ENCODE measurements at places on chromosomes 2 and 18.
A peak's percentile ranks its signal among the peaks of the same experiment; 100 is the strongest.

- no peak for DNase-seq
These were observed 36.8 kb downstream of the KCNG3 start for GRCh38 chr2:42457011-42457410.

DNA sequence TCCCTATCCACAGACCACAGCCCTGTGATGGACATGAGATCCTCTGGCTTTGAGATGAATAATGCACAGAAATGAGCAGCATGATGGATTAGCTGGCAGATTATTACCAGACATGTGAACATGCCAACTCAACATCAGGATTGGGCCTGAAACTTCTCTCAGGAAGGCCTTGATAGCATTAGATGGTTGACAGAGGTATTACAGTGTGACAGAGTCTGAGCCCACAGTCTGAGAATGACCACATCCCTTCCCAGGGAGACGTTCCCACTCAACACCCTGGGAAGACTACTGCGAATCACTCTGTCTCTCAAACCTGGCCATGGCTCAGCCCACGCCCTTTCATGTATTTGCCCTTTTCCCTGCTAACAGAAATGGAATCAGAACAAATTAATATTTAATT lies 66.9 kb downstream of the BCL11A start:
- no peak for DNase-seq

DNA sequence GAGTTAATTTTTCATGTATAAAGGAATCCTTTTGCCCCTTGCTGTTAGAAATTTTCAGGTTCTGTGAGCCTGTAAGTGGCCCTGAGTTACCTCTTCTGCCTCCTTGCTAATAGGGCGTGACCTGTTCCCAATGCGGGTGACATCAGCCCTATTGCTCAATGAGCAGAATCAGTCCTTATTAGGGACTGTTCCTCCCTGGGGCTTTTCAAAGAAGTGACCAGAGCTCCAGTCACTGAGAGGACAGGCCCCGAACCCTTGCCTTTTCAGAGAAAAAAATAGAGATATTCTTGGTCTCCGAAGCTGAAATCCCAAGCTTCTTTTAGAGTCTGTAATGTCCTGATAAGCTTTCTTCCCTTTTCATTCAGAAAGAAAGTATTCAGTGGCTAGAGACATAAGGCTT lies 8.2 kb upstream of the APOB start:
- no peak for DNase-seq

DNA sequence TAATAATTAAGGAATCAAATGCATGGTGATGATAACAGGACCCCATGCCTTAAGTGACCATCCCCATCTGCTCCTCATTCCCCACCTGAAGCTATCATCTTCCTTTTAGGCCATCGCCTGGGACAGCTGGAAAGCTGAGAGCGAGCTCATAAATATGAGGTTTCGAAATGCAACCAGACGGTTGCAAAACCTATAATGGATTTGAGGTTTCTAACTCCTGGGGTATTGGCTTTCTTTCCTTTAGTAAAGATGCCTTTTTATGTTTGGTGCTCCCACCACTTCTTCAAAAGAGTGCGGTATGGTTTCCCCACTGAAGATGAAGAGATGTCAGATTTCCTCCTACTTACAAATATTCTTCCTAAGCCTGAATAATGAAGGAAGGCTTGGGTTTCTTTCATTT lies 1589.5 kb upstream of the PIK3C3 start:
- no peak for DNase-seq

GRCh38 chr2:127576433-127577207 lies 41.1 kb downstream of the MYO7B start:
- DNase-seq, result no peak

- DNase-seq, result no peak
These were observed 20.4 kb upstream of the DAPL1 start for GRCh38 chr2:158774681-158775080.

DNA sequence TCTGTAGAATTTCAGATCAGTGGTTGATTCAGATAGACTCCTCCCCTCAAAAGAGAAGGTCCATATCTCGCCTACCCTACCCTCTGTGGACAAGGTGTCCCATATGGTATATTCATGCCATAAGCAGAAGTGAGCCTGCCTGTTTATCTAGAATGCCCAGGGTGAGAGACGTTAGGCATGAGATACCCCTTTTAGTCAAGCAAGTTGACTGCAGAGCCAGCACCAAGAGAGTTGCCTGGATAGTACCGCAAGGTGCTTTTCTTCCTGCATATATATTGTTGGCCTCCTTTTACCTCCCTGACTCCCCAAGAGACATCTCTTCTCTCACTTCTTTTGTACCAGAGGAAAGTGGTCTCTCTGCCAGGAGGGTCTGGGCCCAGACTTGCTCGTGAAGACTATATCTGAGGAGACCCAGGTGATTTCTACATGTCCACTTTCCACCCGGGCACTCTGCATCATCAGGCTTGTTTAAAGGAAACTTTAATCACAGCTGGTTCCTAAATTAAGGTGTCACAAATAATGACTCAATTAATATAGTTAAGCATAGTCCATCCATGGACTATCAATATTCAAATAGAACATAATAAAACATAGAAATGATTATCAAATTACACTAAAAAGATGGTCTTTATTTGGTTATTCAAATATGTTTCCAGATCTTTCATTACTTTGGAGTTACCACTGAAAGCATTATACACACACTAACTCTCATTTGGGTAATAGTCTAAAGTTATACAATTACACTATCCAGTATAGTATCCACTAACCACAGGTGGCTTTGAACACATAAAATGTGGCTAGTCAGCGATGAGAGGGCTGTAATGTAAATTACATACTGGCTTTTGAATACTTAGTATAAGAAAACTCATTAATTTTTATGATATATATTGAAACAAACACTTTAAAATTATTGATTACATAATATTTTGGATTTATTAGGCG lies 4.1 kb downstream of the ITGA4 start:
- no peak for DNase-seq

- DNase-seq, result no peak
These were observed 396 bp downstream of the CNOT9 start for GRCh38 chr2:218569038-218569431.

DNA sequence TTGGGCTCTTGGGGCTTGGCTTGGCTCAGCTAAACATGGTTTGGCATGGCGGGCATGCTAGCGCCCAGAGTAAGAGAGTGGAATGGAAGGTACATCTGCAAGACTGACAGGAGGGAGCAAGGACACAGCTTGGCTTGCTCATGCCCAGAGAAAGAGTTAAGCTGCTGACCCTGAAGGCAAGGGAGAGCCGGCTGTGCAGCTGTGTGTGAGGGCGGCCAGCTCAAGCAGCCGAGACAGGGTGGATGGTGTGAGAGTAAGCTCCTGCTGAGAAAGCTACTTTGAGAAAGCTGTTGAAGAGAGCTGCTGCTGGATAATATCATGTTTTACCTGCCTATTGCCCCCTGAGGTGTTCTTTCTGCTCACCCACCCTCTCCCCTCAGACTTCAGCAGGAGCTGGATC lies 135.6 kb downstream of the CCBE1 start:
- DNase-seq, result no peak

DNA sequence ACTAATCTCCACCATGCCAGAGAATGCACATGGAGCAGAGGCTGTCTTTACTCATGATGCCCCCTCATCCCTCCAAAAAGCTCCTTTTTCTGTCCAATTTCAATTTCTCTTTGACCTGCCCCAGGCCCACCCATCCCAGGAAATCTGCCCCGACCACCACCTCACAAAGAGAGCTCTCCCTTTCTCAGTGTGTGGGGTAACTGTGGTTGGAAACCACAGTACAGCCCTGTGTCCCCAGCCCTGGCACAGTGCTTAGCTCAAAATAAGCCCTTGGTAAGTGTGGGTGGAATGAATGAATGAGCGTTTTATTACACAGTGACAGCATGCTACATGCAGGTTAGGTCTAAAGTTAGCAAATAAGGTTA lies 43.7 kb upstream of the CAB39 start:
- no peak for DNase-seq

GRCh38 chr2:196719110-196719872 lies 79.8 kb downstream of the CCDC150 start:
- DNase-seq, result no peak

- no peak for DNase-seq
These were observed 53.4 kb downstream of the SDC1 start for GRCh38 chr2:20171445-20171977.

DNA sequence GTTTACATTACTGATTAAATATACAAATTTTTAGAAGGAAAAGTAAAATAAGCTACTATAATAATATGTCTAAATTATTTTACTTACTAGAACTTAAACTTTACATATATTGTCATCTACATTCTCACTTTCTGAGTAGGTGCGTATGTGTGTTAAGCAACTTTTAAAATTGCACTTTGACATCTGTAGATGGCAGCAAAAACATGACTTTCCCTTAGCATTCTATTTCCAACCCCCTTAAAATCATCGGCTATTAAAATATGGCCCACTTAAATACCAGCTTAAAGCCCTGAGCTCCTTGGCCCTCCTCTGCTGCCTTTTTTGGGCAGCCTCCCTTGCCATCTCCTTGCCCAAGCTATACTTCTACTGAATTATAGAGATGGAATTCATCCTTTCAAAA lies 78.0 kb downstream of the UPP2 start:
- DNase-seq, result peak; percentile 18

DNA sequence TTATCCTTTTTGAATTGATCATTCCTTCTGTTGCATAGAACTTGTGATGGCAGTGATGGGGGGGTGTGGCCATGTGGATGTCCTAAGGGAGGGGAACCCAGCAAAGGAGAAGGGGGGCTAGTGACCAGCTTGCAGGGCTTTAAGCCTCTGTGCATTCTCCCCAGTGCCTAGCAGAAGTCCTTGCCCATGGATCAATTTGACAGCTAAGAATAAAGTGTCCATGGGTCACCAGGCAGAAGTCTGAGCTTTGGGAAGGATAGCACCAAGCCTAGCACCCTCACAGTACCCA lies 39.6 kb upstream of the FAM136A start:
- no peak for DNase-seq

GRCh38 chr2:235532307-235532706 lies 38.5 kb downstream of the AGAP1 start:
- no peak for DNase-seq

- no peak for DNase-seq
These were observed 675 bp downstream of the FZD5 start for GRCh38 chr2:207768866-207769596.

- DNase-seq, result no peak
These were observed 31.9 kb downstream of the NRP2 start for GRCh38 chr2:205714058-205714776.

DNA sequence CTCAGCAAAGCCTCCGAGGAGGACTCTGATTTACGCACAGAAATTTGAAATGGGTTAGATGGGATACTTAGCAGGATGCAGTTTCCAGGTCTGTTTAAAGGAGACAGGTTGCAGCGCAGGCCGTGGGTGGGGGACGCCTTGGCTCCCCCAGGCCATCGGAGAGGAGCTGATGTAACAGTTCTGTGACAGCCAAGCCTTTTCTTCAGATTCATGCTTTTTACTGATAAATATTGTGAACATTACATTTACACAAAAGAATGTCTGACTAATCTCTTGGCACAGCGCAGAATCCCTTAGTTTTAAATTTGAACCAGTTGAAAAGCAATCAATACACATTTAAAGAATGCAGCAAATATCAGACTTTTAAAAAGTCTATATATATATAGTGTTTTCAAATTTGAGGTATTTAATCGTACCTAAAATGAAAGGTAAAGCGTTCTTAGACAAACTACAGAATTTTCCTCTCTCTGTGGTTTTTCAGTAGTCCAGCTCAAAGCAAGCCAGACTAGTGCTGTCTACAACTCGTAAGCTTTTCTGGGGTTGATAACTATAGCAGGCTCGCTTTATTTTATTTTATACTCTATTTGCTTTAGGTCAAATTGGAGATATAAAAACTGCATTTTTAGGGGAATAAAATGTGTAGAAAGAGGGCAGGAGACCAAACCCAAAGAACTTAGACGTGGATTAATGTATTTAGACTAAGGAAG lies 221.9 kb downstream of the PIEZO2 start:
- no peak for DNase-seq

DNA sequence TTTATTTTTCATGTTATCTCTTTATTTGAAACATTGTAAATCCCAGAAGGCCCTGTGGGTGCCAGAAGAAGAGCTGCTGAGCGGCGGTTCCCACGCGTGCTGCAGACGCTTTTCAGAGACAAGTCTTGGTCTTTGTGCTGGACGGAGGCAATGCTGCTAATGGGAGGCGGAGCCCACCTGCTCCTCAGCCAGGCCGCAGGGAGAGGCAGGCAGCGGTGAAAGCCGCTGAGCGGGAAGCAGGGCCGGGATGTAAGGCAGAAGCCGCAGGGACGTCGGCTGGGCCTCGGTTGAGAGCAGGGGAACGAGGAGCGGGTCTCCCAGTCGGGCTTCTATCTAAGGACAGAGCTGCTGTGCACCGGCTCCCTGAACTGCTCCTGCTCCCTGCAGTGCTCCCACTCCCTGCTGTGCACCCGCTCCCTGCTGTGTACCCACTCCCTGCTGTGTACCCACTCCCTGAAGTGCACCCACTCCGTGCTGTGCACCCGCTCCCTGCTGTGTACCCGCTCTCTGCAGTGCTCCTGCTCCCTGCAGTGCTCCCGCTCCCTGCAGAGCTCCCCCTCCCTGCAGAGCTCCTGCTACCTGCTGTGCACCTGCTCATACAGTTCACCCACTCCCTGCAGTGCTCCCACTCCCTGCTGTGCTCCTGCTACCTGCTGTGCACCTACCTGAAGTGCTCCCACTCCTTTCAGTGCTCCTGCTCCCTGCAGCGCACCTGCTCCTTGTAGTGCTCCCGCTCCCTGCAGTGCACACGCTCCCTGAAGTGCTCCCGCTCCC lies 16.4 kb downstream of the TMEM18 start:
- DNase-seq, result no peak

DNA sequence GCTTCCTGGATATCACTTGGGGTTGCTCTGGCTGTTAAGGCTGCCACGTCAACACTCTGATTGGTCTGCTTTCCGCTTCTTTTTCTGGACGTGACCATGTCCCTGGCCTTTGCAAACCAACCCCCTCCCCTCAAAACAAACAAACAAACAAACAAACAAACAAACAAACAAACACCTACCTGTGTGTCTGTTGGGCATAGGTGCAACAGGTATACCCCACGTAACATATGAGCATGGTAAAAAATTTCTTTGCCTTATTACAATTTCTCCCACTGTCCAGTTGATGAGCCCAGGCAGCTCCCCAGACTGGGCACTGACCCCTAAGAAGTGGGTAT lies 80.6 kb downstream of the ADD2 start:
- DNase-seq, result no peak

- DNase-seq, result no peak
These were observed 23.0 kb upstream of the TMEM200C start for GRCh38 chr18:5918205-5918858.

GRCh38 chr2:99279969-99280695 lies 20.9 kb downstream of the LYG1 start:
- DNase-seq, result no peak

GRCh38 chr2:31219131-31219969 lies 2.0 kb upstream of the CAPN14 start:
- DNase-seq, result no peak

Measured in COR-L47 (cell line).